ENCODE measurements at places on chromosomes 16 and 17.

GRCh38 chr17:560432-560873 lies 154.2 kb downstream of the VPS53 start:
- no peak for DNase-seq

DNA sequence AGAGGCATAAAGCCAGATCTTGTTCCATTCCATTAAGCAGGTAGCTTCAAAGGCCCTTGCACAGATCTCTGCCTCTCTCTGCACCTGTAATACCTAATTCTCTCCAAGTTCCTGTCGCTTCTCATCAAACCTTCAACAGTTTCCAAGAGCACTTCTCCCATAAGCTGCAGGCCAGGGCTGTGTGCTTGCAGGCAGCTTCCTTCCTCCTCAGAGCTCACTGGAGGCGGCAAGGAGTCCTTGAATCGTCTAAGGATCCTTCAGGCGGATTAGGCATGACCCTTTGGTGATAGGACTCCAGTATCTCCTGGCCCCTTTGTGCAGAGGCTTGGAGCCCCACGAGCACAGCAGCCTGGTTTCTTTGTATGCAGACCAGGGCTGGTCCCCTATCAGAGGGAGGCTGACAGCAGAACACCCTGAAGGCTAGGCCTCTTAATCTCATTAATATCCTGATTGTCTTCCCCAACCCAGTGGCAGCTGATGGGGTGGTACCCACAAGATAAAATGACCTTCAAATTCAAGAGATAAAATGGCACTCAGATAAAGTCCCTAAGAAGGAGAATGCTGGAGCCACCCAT lies 19.8 kb downstream of the HNF1B start:
- DNase-seq: no peak

GRCh38 chr16:67486805-67487204 lies 3.5 kb upstream of the AGRP start:
- DNase-seq: no peak

- DNase-seq: peak; percentile 21
Observed at GRCh38 chr16:56191835-56192634, 746 bp downstream of the GNAO1 start.

DNA sequence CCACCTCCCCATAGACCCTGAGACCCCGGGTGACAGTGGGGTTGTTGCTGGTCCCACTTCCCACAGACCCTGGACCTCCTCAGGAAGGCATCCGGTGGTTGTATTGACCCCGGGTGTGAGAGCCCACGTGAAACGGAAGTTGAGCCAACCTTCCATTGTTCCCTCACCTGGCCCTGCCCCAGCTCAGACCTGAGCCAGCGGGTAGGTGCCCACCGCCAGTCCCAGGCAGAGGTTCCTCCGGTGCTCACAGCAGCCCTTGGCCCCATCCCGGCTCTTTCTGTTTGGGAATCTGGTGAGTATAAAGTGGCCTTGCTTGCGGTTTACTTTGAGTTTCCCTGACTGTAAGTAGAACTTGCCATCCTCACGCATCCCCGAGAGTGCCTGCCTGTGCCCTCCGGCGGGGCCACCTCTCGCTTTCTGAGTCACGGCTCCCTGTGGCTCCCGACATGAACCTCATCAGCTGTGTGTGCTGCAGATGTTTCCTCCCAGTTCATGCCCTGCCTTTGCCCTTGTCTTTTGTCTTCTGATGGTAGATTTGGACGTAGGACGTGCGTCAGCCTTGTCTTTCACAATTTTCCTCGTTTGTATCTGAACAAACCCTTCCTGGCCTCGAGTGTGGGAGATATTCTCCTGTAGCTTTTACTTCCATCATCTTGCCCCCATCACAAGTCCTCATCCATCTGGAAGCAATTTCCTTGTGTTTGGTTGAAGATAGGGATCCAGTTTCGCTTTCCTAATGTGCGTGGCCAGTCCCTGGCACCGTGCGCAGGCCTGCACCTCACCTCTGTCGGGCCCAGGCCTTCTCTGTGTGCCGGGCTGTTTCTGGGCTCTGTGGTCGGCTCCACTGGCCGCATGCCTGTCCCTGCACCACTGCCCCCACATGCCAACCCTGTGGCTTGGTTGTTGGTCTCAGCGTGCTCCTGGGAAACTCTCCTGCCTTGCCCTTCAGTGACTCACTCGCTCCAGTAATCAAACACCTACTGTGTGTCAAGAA lies 76.0 kb downstream of the METRNL start:
- no peak for DNase-seq

- no peak for DNase-seq
Observed at GRCh38 chr16:8614435-8615029, 7.0 kb upstream of the METTL22 start.

DNA sequence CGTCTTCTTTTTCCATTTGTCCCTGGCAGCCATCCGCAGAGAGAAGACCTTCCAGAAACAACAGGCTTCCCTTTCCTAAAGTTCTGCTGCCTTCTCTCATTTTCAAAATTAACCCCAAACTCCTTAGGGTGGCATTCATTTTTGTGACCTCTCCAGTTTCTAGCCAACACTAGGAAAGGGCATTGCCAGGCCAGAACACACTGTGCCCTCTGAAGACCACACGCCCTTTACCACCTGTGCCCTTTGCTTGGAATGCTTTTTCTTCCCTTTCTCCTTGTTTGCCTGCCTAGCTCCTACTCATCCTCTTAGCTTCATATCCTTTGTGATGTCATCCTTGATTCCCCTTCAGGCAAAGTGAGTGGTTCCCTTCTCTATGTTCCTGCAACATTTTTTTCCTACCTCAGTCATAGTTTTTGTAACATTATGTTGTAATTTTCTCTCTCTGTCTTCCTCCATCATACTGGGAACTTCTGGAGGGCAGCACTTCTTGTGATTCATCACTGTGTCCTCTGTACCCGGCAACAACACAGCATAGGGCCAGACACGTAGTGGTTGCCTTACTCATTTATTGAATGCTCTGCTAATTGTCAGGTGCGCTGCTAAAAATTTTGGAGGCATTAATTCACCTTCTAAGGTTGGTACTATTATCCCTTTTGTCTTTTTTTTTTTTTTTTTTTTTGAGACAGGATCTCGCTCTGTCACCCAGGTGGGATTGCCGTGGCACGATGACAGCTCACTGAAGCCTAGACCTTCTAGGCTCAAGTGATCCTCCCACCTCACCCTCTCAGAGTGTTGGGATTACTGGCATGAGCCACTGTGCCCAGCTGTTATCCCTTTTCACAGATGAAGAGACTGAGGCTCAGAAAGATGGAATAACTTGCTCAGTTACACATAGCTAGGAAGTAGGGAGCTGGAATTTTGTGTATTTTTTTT lies 1.0 kb downstream of the KAT8 start:
- no peak for DNase-seq

DNA sequence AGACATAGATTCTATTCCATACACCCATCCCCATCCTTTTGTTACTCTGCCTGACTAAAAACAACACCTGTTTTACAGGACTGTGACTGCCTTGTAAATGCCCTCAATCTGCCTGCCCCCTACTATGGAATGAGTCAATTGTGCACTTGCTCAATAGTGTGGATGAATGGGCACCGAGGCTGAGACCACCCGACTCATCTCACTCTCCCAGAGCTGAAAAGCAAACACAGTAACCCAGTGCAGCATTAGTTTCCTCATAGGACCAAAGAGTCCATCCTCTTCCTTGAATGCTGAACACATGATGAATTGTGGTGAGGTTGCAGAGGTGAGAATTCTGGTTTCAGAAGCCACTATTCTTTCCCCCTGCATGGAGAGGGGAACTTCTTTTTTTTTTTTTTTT lies 233.7 kb downstream of the ZFHX3 start:
- DNase-seq: no peak

- DNase-seq: peak; percentile 40
Observed at GRCh38 chr17:76053246-76054111, 18.8 kb downstream of the SRP68 start.

- DNase-seq: no peak
Observed at GRCh38 chr17:41589301-41589700, 2.6 kb upstream of the KRT14 start.

DNA sequence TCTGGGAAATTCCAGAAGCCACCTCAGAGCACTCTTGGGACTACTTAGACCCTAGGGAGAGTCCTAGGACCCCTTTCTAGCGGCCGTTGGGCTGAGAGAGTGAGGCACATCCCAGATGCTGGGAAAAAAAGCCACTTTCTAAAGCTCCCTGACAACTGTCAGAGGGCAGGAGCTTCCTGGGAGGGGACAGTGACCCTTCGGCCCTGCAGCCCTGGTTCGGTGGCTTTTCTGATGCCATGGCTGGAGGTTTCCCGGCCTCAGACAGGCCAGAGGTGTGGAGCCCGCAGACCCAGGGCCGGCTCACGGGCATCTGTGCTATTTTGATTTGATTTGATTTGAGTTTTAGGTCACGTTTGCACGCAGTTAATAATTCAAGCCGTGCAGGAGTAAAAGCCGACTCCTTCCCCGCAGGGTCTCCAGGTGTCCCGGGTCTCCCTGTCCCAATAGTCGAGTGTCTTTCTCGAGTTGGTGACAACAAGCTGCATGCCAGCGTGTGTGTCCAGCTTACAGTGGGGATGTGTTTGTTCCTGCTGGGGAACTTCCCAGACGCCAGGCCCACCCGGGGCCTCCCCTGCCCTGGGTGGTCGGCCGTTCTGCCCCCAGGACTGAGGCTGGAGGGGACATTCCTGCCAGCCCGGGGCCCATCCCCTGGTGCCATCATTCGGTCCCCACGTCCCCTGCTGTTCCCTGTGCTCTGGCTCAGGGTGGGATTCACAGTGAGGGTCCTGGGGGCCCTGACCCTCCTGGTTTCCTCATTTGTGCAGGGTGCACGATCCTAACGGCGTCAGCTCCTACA lies 1.0 kb upstream of the CBFA2T3 start:
- no peak for DNase-seq

- DNase-seq: no peak
Observed at GRCh38 chr17:19728084-19728495, 11.7 kb upstream of the SLC47A2 start.

DNA sequence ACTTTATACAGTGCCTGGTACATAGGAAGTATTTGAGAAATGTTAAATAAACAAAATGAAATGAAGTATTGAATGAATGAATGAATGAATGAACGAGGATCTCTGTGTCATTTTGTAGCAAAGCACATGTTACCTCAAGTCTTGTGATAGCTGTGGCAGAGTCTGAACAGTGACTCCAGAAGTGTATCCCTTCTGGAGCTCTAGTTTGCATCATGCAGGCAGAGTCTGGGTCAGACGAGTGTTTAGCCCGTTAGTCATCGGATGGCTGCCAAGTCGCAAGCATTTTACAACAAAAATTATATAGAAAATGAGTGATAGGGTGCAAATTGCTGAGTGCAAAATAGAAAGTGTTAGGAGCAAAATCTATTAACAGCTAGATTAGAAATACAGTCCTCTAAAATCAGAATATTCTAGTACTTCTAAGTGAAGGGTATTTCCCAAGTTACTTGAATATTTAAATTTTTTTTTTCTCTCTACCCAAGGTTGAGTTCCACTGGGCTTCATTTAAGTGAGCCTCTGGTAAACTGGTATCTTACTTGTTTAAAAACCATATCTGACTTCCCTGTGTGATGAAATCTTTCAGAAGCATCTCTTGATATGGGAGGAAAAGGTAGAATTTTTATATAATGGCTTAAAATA lies 113.3 kb downstream of the FTO start:
- no peak for DNase-seq

DNA sequence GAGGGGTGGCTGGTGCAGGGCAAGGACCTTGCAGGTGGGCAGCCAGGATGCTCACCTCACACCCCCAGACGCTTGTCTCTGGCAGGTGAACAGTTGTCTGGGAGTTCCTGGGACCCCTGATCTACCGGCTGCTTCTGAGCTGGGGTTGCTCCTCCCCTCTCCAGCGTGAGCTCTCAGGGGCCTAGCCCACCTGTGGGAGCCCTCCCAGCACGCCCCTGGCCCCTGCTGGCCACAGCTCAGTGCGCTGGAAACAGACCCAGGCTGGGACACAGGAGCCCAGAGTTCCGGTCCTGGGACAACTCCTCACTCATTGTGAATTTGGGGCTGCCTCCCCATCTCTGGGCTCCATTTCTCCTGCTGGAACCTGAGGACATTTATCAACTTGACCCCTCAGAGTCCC lies 30.3 kb downstream of the ARHGAP23 start:
- DNase-seq: no peak

GRCh38 chr17:31588034-31588433 lies 196.6 kb downstream of the RAB11FIP4 start:
- no peak for DNase-seq

- no peak for DNase-seq
Observed at GRCh38 chr17:2309338-2310154, 5.8 kb downstream of the SRR start.

DNA sequence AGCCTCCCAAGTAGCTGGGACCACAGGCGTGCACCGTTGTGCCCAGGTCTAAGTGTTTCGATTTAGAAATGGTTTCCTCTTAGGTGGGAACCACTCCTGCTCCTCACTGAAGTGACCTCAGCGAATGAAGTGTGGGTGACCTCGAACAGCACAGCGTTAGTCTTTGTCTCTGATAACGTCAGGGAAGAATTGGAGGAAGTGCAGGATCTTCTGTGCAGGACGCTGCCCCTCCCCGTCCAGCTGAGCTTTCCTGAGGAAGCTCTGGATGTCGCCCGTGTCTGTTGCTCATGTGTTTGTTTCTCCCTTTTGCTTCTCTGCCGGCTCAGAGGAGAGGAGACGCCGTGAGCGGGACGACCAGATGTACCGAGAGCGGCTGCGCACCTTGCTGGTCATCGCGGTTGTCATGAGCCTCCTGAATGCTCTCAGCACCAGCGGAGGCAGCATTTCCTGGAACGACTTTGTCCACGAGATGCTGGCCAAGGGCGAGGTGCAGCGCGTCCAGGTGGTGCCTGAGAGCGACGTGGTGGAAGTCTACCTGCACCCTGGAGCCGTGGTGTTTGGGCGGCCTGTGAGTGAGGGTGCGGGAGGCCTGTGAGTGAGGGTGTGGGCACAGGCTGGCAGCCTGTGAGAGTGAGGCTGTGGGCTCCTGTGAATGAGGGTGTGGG lies 15.6 kb downstream of the SPG7 start:
- no peak for DNase-seq

- no peak for DNase-seq
Observed at GRCh38 chr16:13805951-13806350, 114.0 kb upstream of the ERCC4 start.

GRCh38 chr16:56475201-56475600 lies 23.8 kb downstream of the OGFOD1 start:
- DNase-seq: no peak

GRCh38 chr16:72797621-72798020 lies 250.3 kb downstream of the ZFHX3 start:
- DNase-seq: no peak

- DNase-seq: no peak
Observed at GRCh38 chr17:62761884-62762283, 46.2 kb downstream of the MARCHF10 start.

DNA sequence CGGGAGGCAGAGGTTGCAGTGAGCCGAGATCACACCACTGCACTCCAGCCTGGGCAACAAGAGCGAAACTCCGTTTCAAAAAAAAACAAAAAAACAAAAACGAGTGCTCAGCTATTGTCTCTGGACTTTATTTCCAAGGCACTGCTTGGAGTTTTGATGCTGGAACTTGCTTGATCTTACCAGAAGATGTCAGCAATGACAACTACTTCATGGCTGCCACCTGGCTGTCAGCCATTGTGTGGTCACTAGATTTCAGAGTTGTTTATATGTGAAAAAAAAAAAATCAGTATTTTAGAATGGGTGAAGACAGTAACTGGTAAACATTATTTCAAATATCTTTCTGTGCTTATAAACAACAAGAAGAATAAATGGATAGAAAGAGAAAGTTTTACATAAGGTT lies 26.3 kb upstream of the OR4D1 start:
- peak; percentile 14 for DNase-seq

- peak; percentile 68 for DNase-seq
Observed at GRCh38 chr16:56625140-56625942, at the start of gene MT1E. Gene MT1E (plus strand): TSS chr16:56625781. CDS start chr16:56625852, 71 bp downstream.

GRCh38 chr17:79414063-79414792 lies 196.6 kb downstream of the RBFOX3 start:
- no peak for DNase-seq

- DNase-seq: no peak
Observed at GRCh38 chr16:87017371-87018012, 299.7 kb downstream of the C16orf95 start.

- no peak for DNase-seq
Observed at GRCh38 chr17:81683208-81683583, 401 bp downstream of the ARL16 start.
